ENCODE measurements at places on chromosomes 5 and 9.

GRCh38 chr5:145801195-145801594 lies 33.9 kb downstream of the PRELID2 start:
- no peak for DNase-seq

GRCh38 chr5:112762113-112762810 lies 24.6 kb downstream of the APC start:
- DNase-seq: no peak

GRCh38 chr9:127049044-127049443 lies 73.4 kb downstream of the ANGPTL2 start:
- no peak for DNase-seq

- DNase-seq: no peak
These were observed 12.7 kb downstream of the PLK2 start for GRCh38 chr5:58447226-58447625.
